ELR (cell line): ENCODE measurements at places on chromosomes 12 and 14.
A peak's percentile ranks its signal among the peaks of the same experiment; 100 is the strongest.

DNA sequence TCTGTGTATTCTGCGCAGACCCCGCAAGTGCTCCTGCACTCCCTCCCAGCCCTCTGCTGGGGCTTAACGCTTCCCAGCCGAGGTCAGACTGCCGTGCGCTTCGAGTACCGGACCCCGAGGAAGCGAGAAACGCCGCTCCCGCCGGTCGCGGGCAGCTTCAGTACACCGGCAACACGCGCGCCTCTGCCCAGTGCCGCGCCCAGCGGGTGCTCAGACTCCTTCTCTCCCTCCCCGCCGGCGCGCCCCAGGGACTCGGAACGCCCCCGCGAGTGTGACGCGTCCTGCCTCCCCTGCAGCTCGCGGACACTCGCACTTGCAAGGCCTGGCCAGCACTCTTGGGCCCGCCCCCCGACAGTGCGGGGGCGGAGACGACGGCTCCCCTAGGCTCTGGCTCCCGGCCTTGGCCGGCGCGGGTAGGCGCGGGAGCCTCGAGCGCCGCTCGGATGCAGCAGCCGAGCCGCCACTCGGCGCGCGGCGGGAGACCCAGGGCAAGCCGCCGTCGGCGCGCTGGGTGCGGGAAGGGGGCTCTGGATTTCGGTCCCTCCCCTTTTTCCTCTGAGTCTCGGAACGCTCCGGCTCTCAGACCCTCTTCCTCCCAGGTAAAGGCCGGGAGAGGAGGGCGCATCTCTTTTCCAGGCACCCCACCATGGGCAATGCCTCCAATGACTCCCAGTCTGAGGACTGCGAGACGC is at the start of gene PTGER2:
Gene PTGER2 (plus strand): TSS at position 410 of the 692 bp plus-strand sequence. CDS start 237 bp downstream, at position 647.
- peak; percentile 91 for DNase-seq

DNA sequence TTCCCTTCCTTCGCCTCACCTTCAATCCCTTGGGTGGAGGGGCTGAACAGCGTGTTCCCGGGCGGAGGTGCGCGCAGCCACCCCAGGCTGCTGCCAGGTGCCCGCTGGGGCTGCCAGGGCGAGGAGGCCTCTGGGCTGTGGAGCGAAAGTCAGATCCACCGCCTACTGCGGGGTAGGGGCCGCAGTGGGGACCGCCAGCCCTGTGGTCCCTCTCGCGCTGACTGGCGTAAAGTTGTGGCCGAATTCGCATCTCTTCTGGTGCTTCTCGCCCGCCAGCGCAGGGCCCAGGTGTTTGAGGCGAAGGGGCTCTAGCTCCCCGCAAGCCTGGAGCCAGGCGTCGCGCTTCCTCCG is 6.9 kb upstream of the HOXC4 start:
- no peak for DNase-seq

GRCh38 chr14:64761441-64762043 is 57.3 kb downstream of the PLEKHG3 start:
- peak; percentile 43 for DNase-seq

- peak; percentile 78 for DNase-seq
Observed at GRCh38 chr12:12902036-12902435, 10.7 kb downstream of the GPRC5A start.

DNA sequence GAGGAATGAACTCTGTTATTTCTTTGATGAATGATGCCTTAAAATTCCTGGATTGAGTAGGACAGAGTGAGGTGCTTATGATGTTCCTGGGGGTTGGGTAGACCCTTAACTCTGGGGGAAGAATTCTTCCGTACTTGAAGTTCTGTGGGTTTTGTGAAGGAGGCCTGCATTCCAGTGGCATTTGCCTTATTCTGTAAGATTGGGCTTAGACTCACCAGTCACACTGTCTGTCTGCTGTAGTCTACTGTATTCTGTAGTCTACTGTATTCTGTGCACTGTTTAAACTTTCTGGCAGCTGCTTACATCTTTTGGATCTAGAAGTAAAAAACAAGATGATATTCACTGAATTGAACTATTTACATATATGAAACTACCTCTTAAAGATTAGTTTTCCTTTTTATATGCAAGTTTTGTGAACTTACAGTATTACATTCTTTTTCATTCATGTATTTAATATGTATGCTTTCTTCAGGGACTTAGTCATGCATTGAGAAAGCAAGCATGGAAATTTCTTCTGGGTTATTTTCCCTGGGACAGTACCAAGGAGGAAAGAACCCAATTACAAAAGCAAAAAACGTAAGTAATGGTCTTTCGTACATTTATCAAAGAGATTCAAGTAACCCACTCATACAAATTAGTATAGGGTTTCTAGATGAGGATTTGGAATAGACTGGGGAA is 42.3 kb upstream of the TPH2 start:
- no peak for DNase-seq

GRCh38 chr12:47903927-47904712 is 674 bp downstream of the VDR start:
- peak; percentile 88 for DNase-seq

GRCh38 chr12:51972422-51972812 is 20.9 kb downstream of the ACVR1B start:
- no peak for DNase-seq

- DNase-seq = peak; percentile 84
Observed at GRCh38 chr12:119902084-119902509, 25.0 kb upstream of the CIT start.

DNA sequence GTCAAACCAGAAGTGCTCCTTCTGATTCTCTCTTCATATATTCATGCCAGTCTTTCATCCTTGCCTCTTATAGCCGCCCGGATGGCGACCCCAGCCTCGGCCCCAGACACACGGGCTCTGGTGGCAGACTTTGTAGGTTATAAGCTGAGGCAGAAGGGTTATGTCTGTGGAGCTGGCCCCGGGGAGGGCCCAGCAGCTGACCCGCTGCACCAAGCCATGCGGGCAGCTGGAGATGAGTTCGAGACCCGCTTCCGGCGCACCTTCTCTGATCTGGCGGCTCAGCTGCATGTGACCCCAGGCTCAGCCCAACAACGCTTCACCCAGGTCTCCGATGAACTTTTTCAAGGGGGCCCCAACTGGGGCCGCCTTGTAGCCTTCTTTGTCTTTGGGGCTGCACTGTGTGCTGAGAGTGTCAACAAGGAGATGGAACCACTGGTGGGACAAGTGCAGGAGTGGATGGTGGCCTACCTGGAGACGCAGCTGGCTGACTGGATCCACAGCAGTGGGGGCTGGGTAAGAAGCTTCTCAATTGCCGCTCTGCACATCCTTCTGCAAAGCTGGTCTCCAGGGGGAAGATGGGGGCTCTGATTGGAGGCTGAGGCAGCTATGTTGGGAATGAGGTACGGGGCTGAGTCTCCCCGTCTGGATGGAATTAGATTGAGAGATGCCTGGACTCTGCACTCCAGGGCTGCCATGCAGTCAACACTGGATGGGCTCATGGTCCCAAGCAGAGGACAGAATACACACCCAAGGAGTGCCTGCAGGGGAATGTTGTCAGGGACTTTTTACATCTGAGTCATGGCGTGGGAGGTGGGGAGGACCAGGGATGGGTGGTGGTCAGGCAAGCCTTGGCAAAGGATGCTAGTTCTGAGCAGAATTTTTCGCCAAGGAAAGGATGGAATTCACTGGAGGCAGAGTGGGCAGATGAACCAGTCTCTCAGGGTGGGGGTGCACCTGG is 1.3 kb downstream of the BCL2L2 start:
- DNase-seq = peak; percentile 47

- no peak for DNase-seq
Observed at GRCh38 chr12:116950628-116951325, 40.0 kb downstream of the FBXW8 start.

DNA sequence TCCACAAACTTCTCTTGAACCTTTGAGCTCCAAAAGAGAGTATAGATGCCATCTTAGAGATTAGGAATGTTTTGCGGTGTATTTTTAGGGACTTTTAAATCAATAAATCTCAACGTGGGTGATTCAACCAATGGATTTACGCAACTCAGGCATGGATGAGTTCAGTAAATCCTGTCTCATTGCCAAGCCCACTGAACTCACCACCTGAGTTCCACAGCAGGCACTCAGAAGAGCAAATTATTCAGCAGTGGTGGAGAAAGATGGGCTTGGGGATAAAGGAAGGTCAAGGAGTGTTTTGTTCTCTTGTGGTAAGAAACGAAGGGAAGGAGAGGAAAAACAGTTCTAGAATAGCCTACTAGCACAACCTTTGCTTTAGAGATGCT is 68.7 kb upstream of the HMGA2 start:
- DNase-seq = peak; percentile 22

GRCh38 chr14:30016002-30016401 is 88.4 kb upstream of the PRKD1 start:
- DNase-seq = no peak
